GDM1 (cell line): ENCODE measurements at places on chromosomes 11 and 22.

- no peak for DNase-seq
Measured at GRCh38 chr11:67596753-67597300, 9.9 kb upstream of the NDUFV1 start.

DNA sequence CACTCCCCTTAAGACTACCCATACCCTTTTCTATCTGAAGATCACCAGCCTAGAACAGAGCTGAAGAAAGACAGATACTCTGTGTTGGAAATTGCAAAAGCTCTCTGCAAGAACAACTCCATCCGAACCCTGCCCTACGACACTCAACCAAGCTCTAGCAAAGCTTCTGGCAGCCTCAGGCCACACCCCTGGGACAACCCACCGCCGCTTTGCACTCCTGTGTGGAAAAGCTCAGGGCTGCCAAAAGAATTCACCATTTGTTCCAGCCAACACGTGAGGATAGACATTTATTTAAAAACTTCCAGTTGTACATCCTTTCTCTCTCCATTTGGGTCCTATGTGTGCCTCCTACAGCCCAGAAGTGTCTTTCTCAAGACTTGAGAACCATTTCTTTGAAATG is 62.4 kb upstream of the CD5 start:
- no peak for DNase-seq

DNA sequence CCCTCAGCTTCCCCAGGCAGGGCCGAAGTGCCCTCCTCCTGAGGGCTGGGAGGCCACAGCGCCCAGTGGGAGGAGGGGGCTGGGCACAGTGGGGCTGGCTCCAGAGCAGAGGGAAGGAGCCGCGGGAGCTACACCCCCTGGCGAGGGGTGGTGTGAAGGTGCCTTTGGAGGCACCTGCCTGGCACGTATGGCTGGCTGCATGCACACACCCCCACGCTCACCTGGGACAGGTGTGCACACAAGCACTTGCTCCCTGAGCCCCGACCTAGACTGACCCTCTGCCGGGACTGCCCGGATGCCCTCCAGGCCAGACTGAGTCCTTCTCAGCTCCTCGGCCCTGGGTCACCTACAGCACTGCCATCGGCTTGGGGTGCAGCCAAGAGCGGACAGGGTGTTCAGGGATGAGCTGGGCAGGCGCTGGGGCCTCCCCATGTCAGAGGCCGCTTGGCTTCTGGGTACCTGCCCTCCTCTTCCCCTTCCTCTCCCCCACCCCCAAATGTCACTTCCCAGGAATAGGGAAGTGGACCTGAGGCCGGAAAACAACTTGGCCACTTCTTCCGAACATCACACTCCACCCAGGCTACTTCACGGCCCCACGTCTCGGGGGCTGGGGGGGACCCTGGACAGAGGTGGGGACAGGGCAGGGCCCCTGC is 7.4 kb upstream of the PIM3 start:
- DNase-seq, result no peak

GRCh38 chr11:2664791-2665525 is 34.8 kb downstream of the KCNQ1OT1 start:
- no peak for DNase-seq

- DNase-seq, result peak; percentile 22
Measured at GRCh38 chr11:123054301-123055065, 7.5 kb downstream of the HSPA8 start.

- DNase-seq, result no peak
Measured at GRCh38 chr11:76740772-76741171, 42.4 kb upstream of the TSKU start.

GRCh38 chr11:117059611-117060148 is 38.5 kb downstream of the SIK3 start:
- DNase-seq, result no peak

GRCh38 chr22:38531251-38531938 is 25.3 kb upstream of the DDX17 start:
- no peak for DNase-seq

DNA sequence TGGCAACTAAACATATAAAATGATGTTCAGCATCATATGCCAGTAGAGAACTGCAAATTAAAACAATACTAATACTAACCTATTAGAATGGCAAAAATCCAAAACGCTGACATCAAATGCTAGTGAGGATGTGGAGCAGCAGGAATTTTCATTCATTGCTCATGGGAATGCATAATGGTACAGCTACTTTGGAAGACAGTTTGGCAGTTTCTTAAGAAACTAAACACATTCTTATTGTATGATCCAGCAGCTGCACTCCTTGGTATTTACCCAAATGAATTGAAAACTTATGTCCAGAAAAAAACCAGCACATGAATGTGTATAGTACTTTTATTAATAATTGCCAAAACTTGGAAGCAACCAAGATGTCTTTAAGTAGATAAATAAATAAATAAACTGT is 258.0 kb downstream of the TENM4 start:
- DNase-seq, result no peak

GRCh38 chr22:17964643-17965042 is 59.7 kb downstream of the MICAL3 start:
- no peak for DNase-seq

DNA sequence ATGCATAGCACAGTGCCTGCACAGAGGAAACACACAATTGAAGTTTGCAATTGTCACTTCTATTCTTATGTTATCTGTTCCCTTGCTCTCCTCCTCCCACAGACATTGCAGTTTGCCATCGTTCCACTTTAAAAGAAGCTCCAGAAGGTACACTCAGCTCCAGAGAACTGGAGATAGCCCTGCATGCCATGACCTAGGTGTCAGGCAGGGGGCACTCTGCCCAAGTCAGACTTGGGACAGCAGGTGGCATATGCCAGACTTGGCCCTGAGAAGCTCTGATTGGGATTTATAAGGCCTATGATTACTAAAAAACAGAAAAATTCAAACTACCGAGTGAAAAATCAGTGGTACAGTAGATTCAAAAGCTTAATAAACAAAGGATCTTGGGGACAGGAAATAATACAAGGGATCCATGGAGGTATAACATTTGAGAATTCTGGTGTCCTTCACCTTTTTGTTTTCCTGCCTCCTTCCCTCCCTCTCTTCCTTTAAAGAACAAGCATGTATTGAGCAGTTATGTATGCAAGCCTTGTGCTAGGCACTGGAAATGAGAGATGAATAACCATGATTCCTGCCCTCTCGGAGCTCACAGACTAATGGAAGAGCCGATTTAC is 40.0 kb downstream of the TENM4 start:
- no peak for DNase-seq

GRCh38 chr11:116042146-116042545 is 537.9 kb upstream of the CADM1 start:
- no peak for DNase-seq

- DNase-seq, result no peak
Measured at GRCh38 chr11:9636691-9637090, 27.2 kb upstream of the SWAP70 start.

- DNase-seq, result no peak
Measured at GRCh38 chr11:2790568-2790921, 90.8 kb upstream of the KCNQ1OT1 start.
